Suprapubic skin (tissue), 4 donors: ENCODE measurements at places on chromosomes 2 and 18.

- no peak for DNase-seq
Observed at GRCh38 chr18:9285604-9286003, 49.0 kb upstream of the TWSG1 start.

- DNase-seq = no peak
Observed at GRCh38 chr2:112949456-112949855, 28.4 kb upstream of the IL36G start.

- DNase-seq = no peak
Observed at GRCh38 chr18:35368595-35368994, 8.5 kb downstream of the ZNF396 start.

- no peak for DNase-seq
Observed at GRCh38 chr2:227125506-227125905, 38.5 kb downstream of the COL4A4 start.

GRCh38 chr2:233336541-233336940, 17.8 kb upstream of the DGKD start:
- no peak for DNase-seq

DNA sequence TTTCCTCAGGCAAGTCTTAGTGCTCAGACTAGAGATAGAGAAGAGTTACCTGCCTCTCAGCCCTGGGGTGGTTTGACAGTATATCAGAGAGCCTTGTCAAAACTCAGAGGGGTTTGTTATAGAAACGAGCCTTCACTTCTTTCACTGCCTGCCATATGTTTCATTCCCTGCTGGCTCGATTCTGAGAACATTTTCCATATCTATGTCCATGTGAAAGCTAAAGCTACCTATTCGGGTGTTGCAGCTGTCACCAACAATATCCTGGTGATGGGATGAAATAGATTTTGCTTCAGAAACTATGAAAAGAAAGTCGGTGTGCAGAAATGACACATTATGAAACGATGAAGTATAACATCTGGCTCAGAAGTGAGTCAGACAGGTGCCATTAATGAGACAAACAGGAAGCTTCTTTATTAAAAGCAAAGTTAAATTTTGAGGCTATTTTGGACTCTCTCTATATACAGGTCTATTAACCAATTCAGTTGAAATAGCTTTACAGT, 56.1 kb upstream of the TANK start:
- DNase-seq = no peak

DNA sequence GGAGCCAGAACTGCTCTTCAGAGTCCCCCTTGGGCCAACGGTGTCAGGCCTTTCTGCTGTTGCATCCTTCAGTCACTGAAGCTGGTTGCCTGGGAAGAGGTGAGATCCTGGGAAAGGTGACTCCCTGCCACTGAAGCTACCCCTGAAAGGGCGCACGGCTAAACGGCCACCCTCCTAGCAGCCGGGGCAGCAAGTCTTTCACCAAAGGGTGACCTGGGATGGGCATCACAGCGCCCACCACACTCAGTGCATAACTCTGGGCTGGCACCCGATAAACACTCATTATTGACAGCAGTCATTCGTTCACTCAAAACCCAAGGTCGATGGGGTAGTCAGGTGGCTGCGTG, 26.5 kb upstream of the FOSL2 start:
- no peak for DNase-seq

GRCh38 chr2:136323935-136324334, 206.0 kb upstream of the CXCR4 start:
- DNase-seq = no peak

- DNase-seq = no peak
Observed at GRCh38 chr2:160703648-160704585, 210.3 kb upstream of the RBMS1 start.

DNA sequence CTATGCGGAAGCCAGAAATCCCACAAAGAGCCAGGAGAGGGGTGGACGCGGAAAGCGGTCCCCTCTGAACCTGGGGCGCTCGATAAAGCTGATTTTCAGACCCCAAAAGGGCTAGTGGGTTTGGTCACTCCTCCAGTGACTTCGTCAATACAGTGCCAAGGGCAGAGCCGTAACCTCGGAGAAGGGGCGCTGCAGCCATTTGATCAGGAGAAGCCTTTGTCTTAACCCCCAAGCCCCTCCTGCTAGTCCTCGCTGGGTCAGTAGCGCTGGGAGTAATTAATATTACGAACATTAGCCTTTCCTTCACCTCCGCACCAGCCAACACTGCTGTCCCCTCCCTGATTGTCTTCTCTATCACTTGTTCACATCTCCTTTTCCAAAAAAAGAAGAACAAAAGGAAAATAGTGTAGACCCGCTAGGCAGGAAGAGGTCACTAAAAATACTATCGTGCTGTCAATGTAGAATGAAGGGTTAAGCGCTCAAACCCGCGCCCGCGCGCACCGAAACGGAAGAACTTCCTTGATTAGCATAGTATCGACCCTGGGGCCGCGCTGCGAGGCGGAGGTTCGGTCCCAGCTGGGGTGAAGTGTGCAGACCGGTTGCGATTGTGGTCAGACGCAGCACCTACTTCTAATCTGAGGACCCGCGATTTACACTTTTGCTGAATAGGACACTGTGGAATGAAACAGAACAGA, 63.2 kb upstream of the MAPRE2 start:
- DNase-seq = peak; percentile 84

DNA sequence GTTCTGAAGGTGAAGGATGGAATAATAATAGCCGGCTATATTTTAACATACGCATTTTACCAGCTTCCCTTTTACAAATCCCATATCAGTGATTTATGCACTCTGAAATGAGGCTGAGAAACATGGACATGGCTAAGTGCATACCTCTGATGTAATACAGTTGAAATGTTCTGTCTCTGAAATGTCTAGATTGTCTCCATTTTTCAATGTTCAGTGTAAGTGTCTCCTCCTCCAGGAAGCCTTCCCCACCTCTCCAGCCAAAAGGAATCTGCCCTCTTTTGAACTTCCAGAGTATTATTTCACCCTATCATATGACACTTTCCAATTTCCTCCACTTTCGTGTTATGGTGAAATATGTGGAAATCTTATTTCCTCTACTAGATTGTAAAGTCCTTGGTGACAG, 29.5 kb upstream of the ME2 start:
- DNase-seq = no peak

- no peak for DNase-seq
Observed at GRCh38 chr18:68627812-68628211, 87.1 kb downstream of the TMX3 start.

DNA sequence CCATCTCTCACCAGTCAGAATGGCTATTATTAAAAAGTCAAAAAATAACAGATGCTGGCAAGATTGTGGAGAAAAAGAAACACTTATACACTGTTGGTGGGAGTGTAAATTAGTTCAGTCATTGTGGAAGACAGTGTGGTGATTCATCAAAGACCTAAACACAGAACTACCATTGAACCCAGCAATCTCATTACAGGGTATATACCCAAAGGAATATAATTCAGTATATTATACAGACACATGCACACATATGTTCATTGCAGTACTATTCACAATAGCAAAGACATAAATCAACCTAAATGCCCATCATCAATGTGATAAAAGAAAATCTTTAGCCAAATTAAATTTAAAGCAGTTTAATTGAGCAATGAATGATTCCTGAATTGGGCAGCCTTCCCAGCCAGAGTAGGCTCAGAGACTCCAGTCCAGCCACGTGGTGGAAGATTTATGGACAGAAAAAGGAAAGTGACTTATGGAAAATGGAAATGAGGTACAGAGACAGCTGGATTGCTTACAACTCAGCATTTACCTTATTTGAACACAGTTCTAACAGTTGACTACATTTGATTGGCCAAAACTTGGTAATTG, 377.1 kb upstream of the SLC39A10 start:
- no peak for DNase-seq

DNA sequence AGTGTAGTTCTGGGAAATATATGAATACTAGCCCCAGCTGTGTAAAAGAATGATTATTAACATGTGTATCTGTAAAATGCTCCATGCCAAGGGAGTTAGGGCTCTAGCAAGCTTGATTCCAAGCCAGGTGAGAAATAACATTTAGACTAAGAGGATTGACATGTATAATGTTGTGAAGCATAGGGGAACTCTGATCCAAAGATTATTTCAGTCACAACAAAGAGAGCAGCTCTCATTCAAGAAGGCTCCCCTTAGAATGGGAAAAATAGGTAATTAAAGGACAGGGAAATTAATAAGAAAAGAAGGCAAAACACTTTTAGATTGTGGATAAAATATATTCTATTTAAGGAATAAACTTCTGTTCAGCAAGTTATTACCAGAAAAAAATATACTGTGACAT, 347.3 kb upstream of the CDH7 start:
- no peak for DNase-seq

GRCh38 chr18:50665519-50665918, 105.6 kb downstream of the MAPK4 start:
- DNase-seq = peak; percentile 22

GRCh38 chr2:18169893-18170175, 291.4 kb downstream of the KCNS3 start:
- no peak for DNase-seq

DNA sequence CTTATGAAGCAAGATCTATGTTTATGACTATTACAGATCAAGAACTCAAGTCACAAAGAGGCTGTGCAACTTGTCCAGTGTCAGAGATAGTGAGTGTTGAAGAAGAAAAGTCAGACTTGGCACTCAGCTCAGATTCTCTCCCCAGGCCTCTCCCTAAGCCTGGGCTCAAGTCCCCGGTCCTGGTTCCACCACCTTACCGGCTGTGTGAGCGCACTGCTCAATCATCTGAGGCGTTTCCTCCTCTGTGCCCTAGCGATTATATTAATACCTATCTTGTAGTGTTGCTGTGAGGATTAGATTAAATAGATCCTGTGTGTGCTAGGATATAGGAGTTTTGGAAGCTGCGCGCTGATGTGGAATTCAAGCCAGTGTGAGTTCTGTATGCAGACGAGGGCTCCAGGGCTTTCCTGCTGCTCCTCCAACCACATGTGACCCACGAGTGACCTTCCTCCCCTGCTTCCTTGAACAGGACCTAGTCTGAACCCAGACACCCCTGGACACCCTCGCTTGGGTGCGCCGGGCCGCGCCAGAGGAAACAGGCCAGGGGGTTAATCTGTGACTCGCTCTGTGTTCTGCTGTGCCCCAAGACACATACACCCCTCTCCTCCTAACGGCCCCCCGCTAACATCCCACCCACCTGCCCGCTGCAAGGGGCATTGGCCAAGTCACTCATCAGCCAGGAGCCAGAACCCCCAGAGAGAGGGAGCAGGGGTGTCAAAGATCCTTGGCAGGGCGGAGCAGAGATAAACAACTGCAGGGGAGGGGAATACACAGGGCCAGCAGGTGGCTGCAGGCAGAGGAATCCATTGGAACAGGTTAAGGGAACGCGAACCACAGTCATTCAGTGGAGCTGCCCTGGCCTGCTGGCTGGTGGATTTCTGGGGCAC, 38.3 kb downstream of the TNS1 start:
- DNase-seq = peak; percentile 57

DNA sequence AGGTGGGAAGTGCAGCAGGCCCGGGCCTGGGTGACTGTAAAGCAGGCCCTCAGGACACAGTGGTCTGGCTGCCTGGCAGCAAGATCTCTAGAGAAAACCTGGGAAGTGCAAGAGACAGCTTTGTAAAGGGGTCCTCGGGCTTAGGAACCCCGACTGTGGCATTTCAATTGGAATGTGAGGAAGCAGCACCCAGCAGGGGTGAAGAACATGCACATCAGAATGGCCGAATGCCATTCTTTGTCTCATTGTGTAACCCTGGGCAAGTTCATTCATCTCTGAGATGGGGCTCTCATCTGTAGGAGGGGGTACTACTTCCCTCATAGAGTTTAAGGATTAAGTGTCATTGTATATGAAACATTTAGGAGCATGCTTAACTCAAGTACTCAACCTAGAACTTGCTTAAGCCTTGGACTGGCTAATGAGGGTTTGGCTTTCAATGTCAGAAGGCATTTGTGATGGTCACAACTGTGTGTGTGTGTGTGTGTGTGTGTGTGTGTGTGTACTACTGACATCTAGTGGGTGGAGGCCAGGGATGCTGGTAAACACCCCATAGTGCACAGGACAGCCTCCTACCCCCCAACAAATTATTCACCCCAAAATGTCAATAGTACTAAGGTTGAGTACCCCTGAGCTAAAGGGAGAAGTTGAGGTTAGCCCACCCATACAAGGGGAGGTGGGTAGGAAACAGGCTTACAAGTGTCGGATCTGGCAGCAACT, 29.3 kb downstream of the MEX3C start:
- no peak for DNase-seq

DNA sequence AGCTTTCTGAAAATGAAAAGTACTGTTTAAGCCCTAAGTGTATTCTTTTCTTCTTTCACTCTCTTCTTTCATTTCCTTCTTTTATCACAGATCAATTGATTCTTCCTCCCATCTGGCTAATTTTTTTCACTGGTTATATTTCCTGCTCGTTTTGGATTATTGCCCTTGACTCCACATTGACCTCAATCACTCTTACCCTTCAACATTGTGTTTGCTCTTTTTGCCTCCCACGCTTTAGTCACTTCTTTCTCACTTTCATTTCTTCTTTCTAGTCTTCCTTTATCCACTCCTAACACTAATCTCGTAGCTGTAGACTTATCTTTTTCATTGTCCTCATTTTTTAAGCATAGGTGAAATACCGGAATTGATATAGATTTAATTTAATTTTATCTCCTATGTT, 320.3 kb upstream of the VRK2 start:
- no peak for DNase-seq

- no peak for DNase-seq
Observed at GRCh38 chr18:3935305-3935704, 485.3 kb downstream of the TGIF1 start.

GRCh38 chr2:189533288-189534035, 47.1 kb downstream of the SLC40A1 start:
- DNase-seq = no peak
